NCI-H510A (cell line): ENCODE measurements at places on chromosomes 11 and 22.

GRCh38 chr11:22491555-22492225 is 133.9 kb downstream of the FANCF start:
- no peak for DNase-seq

DNA sequence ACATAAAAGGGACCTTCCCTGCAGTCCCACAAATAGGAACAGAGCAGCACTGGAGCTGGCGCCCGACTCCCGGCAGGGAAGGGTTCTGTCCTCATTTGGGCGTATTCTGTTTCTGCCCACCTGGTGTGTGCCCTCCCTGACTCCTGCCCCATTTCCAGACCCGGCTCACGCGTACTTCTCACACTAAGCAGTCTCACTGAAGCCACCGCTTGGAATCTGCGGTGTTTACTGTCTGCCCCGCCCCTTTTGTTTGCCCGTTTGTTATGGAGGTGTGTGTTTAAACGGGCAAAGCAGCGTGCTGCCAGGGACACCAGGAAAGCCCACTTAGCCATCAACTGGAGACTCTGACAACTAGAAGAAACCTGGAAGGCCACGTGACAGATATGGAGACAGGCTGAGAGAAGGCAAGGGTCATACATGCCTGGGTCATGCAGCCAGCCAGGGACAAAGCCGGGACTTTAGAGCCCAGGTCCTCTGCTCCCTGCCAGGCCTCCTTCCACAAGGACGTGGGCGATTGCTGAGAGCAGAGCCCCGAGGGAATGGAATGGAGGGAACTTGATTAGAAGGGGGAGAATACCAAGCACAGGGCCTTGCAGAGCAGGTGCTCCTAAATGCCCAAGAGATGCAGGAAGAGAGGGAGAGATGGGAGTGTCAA is 8.7 kb upstream of the EFCAB6 start:
- no peak for DNase-seq

DNA sequence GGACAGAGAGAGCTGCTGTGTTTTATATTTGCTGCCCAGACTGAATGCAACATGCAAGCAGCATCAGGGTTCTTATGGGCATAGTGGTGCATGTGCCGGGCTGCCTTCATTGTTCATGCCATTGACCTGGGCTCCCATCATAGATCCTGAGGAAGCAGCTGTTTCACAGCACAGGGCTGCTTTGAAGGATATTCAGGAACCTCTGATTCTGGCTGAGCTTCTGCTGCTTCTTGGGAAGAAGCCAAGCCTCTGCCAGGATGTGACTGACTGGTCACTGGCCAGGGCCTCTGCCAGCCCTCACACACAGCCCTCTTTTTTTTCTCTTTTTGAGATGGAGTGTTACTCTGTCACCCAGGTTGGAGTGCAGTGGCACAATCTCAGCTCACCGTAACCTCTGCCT is 43.3 kb downstream of the CYB5R2 start:
- no peak for DNase-seq

DNA sequence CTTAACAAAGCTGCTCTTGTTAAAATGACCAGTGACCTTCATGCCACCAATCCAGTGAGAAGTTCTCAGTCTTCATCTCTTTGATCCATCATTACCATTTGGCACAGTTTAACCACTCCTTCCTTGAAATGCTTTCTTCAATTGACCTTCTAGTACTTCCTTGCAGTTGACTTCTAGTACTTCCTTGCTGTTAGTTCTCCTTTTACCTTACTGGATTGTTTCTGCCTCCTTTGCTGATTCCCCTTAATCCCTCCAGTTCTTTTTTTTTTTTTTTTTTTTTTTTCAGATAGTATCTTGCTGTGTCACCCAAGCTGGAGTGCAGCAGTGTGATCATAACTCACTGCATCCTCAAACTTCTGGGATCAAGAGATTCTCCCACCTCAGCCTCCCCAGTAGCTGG is 66.0 kb upstream of the HORMAD2 start:
- no peak for DNase-seq

DNA sequence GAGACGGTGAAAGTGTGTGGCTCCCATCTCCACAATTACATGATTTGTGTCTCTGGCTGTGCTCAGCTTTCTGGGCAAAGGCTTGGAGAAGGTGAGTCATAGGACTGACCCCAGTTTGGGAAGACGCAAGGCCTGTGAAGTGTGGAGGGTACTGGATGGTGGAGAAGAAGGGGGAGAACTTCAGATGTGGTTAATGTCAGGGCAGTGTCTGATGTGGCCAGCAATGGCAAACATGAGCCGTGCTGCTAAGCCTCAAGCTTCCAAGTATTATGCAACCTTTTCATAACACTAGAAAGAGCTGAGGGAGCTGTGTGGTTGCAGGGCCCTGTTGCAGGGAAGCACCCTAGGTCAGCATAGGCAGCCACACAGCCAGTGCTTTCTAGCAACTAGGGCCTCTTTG is 110.9 kb downstream of the NTM start:
- DNase-seq = no peak

DNA sequence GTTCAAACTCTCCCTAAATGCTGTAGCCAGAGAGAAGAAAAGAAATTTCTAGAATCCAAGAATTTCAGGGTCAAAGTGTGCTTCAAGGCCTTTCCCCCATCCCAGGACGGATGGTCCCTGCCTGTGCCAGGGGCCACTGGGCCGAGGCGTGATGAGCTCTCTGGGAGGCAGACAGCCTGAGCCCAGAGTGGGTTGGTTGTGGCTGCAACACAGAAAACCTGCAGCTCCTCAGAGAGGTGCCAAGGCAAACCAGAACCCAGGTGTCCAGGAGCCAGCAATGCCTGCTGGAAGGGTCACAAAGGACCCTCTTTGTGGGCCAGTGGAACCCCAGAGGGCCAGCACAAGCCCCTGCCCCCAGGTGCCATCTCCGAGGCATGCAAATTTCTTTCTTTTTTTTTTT is 2.6 kb upstream of the APOL6 start:
- DNase-seq = no peak

- DNase-seq = no peak
Observed at GRCh38 chr11:11016943-11017342, 159.1 kb upstream of the ZBED5 start.
